ENCODE measurements at places on chromosomes 16 and 17.
A peak's percentile ranks its signal among the peaks of the same experiment; 100 is the strongest.

DNA sequence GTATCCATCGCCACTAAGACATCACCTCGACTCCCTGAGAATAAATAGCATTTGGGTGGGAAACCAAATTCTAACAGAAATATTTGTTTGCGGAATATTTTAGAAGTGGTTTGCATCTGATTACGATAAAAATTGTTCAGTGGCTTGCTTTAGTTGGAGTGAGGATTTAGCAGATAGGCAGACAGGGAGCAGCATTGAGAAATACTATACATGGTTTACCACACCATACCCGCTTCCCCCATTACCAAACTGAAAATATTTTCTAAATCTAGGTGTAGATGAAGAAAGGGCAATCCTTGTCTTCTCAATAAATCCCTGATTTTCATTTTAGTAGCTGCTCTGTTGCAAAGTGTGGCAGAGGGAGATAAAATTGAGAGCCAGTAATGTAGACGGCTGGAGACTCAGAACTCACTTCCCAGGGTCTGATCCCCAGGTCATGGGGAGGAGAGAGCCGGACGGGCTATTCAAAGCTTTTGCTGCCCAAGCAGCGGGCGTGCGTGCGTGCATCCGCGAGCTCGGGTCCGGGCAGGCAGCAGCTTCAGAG lies 808 bp upstream of the BAHCC1 start:
- DNase-seq, result no peak

- DNase-seq, result no peak
Observed at GRCh38 chr17:42023524-42024349, 3.8 kb downstream of the NKIRAS2 start.

DNA sequence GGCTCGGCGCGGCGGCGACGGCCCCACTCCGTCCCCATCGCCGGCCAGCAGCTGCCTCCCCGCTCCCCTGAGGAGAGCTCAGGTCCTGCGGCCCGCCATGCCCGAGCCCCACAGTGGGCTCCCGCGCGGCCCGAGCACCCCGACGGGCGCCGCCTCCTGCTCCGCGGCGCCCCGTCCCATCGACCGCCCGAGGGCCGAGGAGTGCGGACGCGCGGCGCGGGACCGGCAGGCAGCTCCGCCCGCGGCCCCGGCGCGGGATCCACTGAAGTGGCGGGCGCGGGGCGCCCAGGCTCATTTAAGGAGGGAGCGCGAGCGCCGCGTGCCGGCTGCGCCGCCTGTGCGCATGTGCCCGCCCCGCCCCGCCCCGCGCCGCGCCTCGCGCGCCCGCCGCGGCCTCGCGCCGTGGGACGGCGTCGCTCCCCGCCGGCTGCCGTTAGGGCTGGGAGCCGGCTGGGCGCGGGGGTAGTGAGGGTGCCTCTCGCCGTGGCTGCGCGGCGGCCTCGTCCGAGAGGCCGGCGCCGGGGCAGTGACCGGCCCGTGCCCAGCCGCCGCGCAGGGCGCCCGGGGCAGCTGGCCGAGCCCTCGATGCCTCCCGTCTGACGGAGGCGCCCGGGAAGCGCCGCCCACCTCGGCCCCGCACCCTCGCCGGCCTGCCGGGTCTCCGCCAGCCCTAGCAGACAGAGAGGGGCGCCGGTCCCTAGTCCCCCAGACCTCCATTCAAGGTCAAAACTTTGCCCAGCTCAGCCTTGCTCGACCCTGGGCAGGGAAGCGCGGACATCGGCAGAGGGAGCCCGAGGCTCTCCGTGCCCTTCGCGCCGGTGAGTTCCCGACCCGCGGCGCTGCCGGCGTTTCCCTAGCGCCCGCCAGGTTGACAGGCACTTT lies at the start of gene NETO2:
Gene NETO2 (minus strand): TSS at position 269 of the 882 bp plus-strand sequence. CDS start 333 bp downstream, outside the sequence.
- peak; percentile 64 for DNase-seq

DNA sequence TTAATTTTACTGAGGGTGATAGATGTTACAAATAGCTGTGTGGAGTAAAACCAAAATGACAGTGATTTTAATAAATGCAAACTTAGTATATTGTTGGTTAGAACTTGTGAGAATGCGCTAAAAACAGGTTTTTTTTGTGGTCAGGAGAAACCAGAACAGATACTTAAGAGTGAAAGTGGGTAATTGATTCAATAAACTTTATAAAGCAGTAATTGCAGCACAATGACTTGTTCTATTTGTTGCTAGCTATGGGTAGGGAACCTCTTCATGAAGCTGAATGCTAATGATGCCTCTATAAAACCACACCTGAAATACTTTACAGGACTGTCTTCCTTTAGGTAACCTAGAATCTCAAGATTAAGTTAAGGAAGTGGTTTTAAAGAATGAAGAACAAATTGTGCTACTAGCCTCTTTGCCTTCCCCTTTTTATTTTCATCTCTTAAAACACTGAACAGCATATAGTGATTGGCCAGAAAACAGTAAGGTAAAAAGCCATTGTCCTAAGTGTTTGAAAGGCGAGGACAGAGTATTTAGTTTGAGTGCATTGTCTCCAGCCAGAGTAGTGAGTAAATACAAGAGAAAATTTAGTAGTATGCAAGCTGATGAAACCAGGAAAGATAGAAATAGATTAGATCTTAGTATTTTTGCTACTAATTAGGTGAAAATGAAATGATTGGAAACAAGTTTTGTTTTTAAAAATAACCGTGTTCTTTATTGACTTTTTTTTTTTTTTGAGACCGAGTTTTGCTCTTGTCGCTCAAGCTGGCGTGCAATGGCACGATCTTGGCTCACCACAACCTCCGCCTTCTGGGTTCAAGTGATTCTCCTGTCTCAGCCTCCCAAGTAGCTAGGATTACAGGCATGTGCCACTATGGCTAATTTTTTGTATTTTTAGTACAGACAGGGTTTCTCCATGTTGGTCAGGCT lies 6.0 kb downstream of the GGNBP2 start:
- no peak for DNase-seq

DNA sequence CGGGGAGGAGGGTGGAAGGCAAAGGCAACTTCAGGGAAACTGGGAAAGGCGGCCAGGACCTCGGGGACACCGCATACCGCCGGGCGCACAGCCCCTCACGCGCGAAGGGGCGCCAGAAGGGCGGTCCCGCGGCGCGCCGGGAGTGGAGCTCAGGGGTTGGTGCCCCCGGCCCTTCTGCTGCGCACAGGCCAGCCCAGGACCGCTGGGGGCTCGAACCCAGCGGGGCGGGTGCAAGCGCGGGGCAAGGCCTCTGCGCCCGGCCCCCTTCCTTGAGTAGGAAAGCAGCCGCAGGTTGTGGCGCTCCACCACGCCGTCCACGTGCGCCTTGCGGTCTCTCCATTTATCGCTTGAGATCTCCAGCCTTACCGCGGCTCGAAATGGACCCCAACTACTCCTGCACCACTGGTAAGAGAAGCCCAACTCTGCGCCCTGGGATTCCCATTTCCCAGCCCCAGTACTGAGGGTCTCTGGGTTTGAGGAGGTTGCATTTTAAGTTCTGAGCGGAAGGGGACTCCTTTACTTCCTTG lies 3.0 kb upstream of the MT1A start:
- DNase-seq, result no peak

DNA sequence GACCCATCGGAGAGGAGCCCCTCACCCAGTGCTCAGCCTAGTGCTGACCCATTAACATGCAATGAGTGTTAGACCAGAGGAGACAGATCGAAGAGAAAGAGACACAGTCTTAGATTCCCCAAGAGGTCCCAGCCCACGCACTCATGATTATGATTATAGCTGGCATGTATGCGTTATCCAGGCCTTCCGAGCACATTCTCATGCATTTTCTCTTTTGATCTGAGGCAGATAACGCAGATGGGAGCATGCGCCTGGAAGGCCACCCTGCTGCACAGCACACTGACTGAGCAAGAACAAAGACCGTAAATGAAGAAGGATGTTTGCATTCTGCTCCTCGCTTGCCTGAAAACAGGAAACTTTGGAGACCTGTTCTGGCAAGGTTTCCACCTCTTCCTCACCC lies 232.7 kb downstream of the SOX9 start:
- DNase-seq, result no peak
